ENCODE measurements at places on chromosomes 7 and 10.

DNA sequence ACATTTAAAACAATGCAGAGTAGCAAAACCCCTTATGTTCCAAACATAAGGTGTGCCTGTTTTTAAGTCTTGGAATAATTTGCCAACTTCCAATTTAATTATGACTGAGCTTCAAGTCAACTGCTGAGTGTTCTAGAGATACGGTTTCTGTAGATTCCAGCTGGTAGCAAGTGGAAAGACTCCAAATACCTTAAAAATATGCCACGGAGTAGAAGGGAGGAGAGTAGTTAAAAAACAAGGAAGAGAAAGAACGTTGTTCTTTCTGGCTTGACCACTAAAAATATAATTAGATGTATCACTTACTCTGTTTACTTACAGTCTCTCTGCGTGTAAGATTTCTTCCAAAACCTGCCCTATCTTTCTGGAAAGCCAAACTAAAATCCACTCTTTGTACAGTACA is 24.5 kb upstream of the ABLIM1 start:
- DNase-seq = no peak

GRCh38 chr7:34189031-34189430 is 283.7 kb downstream of the BMPER start:
- DNase-seq = no peak

DNA sequence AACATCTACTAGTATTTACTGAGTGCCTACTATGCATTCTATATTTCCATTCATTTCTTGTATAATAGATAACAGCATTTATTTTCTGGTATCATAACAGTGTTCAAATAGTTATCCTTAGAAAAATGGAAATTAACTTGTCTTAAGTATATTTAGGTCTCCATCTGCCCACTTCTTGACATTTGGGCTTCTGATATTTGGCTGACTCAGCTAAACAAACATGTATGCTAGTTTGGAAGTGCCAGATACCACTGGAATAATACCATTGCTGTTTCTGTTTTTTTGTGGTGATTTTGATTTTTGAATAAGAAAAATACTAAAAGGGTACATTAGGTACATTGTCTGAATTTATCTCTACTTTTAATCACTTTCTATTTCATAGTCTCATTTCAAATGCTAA is 169.2 kb downstream of the ST7 start:
- DNase-seq = no peak

GRCh38 chr7:71419546-71420337 is 287.8 kb downstream of the GALNT17 start:
- no peak for DNase-seq

GRCh38 chr10:122019414-122019975 is 30.5 kb downstream of the TACC2 start:
- no peak for DNase-seq

GRCh38 chr7:49341849-49342248 is 417.5 kb downstream of the CDC14C start:
- DNase-seq = no peak

DNA sequence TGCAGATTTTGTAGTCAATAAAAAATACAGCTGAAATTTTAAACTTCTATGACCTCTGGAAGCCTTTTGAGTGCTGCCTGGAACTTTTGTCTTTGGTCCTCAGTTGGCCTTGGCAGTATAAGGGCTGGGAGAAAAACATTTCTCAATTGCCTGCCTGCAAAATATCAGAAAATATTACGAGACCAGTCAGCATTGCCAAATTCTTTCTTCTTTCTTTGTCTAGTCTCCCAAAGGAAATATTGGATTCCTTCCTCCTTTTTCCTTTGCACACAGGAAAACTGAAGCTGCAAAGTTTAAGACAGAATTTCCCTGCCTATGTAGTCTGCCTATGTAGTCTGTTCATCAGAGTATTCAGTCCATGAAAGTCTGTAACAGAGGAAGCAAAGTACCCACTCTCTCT is 95.9 kb downstream of the CHRM2 start:
- DNase-seq = no peak

GRCh38 chr10:84783386-84783785 is 455.0 kb downstream of the CCSER2 start:
- DNase-seq = peak; percentile 7

DNA sequence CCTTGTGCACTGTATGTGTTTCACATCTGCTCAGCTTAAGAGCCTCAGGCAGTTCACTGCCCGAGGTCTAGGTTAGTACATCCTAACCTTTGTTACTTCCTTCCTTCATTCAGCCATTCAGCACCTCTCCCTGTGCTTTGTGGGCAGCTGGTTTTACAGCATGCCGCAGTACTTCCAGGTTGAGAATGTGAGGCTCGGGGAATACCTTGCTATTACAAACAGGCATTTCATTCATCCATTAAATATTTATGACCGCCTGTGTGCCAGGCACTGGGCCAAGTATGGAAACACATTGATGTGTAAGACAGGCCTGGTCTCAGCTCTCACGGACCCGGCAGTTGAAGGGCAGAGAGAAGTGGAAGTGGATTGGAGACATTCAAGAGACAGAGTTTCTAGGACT is 82.4 kb downstream of the SHH start:
- DNase-seq = no peak

- no peak for DNase-seq
These were observed 655.8 kb upstream of the ANKRD30A start for GRCh38 chr10:36469585-36469984.

DNA sequence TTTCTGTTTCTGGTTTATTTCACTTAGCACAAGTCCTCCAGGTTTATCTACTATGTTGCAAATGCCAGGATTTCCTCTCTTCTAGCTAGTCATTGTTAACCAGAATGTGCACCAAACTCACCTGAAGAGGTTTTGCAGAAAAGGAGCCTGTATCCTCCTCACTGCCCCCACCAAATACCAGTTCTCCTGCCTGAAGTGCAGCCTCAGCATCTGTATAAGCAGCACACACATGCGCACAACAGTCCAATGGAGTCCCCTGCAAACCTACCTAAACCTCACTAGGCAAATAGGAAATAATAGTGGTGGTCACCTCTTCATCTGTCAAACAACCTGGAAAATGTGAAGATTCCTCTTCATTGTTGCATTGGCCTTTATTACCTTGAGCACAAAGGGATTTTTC is 237.8 kb downstream of the PAXIP1 start:
- no peak for DNase-seq

GRCh38 chr7:42893346-42894240 is 18.3 kb downstream of the C7orf25 start:
- no peak for DNase-seq

DNA sequence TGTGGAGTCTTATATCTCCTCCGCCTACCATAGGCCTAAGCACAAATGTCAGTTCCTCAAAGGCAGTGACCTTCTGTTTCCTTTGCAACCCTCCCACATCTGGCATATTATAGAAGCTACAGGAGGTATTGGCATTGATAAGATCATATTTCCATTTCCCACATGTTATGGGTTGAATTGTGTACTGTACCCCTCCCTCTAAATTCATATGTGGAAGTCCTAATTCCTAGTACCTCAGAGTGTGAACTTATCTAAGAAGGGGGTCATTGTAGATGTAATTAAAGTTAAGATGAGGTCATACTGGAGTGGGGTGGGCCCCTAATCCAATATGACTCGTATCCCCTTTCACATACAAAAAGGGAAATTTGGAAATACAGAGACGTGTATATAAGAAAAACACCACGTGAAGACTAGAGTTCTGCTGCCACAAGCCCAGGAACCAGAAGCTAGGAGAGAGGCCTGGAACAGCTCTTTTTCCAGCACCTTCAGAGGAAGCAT is 6.1 kb upstream of the LAMB4 start:
- no peak for DNase-seq

- DNase-seq = peak; percentile 73
These were observed 3.4 kb upstream of the PRKCQ start for GRCh38 chr10:6583447-6583846.

DNA sequence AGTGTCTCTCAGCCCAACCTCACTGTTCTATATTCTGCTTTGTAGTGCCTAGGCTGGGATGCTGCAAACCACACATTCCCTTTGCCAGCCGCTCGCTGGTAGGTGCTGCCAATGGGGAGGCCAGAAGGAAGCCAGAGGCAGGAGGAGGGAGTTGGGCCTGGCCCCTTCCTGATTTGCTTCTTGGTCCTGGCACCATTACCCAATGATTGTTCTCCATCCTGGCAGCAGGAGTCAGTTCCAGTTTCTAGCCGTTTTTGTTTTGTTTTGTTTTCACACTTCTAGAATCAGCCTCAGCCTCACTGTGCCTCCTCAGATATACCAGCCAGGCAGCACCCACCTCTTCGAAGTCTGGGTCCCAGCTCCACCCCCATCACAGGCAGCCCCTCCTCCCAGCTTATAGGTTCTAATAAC is 27.4 kb upstream of the LOXL4 start:
- DNase-seq = no peak

- DNase-seq = no peak
These were observed 280.0 kb downstream of the RPS24 start for GRCh38 chr10:78313636-78314035.

DNA sequence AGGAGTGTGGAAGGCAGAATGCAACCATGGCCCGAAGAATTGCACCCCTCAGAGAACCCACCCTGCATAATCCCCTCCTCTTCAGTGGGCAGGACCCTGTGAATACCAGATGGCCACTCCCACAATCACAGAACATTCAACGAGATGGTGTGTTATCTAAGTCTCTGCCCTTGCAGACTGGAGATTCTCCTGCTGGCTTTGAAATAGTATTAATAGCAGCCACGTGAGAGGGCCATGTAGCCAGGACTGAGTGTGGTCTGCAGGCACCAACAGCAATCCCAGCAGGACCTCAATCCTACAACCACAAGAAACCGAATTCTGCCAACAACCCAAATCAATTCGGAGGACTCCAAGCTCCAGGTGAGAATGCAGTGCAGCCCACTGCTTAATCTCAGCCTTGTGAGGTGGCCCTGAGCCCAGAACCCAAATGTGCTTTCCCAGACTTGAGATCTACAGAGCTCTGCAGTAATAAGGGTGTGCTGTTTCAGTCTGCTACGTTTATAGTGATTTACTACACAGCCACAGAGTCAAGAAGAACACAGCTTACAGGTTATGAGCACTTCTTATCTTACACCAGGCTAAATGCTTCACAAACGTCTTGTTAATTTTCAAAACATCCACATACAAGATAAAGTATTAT is 72.1 kb downstream of the VOPP1 start:
- no peak for DNase-seq

DNA sequence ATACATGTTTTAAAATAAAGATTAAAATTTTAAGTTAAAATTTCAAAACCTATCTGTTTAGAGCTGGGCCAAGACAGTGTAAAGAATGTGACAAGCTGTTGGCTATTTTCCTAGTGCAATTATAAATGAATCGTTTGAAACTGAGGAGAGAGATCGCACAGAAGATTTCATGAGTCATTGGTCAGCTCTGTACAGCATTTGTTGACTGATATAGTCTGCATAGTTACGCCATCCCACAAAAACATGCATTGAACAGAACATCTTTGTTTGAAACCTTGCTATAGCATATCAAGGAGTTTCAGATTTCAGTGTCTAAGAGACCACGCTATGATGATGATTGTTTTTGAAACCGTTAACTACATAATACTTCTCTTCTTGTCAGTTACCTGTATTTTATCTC is 1.3 kb upstream of the C10orf67 start:
- no peak for DNase-seq

GRCh38 chr7:143499743-143500348 is 22.2 kb downstream of the TAS2R41 start:
- DNase-seq = no peak

DNA sequence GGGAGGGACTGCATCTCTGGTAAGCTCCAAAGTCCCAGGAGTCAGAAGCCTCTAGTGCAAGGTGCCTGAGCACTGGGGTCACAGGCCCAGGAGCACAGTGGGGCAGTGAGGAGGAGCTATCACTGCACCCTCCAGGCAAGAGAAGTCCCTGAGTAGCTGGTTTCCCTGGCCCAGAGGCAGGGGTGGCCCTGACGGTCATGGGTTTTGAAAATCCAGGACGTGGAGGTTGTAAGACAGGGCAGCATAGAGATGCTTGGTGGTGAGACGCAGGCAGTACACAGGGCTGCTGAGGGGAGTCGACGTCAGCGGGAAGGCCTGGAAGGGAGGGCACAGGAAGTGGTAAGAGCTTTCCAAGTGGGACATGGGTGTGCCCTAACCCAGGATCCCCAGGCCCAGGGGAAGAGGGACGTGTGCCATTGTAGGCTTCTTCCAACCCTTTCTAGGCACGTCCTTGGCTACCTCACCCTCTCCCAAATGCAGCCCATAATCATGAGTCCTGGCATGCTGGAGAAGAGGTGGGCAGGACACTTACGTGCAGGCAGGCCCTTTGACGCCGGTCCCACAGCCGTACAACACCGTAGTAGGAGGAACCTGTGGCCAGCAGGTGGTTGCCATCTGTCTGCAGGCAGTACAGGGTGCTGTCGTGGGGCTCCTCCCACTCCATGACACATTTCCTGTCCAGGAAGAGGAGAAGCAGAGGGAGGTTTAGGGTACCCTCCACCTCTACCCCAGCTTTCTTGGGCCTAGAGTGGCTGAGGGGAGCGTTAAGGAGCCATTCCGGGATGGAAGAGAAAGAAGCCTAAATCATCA is 23.2 kb downstream of the DPCD start:
- no peak for DNase-seq

- no peak for DNase-seq
These were observed 1.6 kb downstream of the AIFM2 start for GRCh38 chr10:70130878-70131559.

DNA sequence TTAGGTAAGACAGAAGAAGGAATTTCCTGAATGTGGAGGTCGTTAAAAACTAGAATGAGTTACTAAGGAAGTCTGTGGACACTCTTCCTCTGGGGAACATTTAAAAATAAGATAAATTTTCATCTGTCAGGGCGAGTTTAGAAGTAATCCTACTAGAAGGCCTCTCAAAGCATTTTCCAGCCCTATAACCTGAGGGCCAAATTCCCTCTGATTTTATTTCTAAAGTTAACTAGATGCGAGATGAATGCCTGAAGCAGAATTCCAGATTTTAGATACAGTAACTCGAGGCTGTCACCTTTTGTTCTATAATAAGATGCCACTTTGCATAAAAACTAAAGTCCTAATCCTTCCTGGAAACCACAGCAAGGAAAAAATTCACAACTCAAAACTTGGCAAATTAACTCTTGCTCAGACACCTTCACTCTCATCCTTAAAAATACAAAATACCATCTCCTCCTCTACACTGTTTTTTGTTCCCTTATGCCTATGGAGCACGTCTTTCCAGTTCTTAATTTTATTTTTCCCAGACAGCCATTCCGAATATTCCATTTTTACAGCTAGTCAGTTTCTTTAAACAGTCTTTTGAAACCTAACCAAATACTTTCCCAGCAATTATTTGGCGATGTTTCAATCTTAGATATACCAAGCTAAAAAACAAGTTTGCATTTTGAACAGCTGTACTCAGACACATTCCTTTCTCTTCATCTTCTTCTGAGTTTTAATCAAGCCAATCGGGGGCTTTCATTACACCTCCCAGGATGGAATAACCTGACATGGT is 420.7 kb upstream of the NFE2L3 start:
- no peak for DNase-seq

DNA sequence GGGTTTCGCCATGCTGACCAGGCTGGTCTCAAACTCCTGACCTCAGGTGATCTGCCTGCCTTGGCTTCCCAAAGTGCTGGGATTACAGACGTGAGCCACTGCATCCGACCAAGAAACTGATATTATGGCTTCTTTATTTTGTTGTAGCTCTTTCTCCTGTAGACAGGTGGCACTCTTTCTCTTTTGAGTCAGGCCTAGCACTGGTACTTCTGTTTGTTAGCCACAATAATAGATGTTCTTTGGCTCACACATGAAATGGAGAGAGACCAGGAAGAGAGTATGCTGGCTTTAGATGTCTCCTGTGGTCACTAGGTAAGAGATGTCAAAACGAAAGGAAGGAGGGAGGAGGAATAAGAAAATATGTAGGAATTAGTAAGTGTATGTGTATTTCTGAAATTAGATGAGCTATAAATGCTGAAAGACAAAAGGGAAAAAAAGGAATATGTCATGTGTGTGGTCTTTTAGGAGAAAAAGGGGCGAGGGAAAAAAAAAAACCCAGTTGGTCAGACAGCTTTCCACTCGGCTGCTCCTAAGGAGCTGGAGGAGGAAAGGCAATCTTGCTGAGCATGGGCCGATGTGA is 78.7 kb downstream of the CLEC2L start:
- no peak for DNase-seq

Measured in stimulated activated CD4-positive, alpha-beta T cell treated with anti-CD3 and anti-CD28 coated beads, Interleukin-4, amount 100 ng/mL, for 24 hours (primary cell).